GOT3 (cell line): ENCODE measurements at places on chromosomes 6 and 20.

- no peak for DNase-seq
Measured at GRCh38 chr6:169454204-169454871, 200.7 kb upstream of the THBS2 start.

GRCh38 chr20:15512916-15513315 is 1060.3 kb downstream of the KIF16B start:
- DNase-seq, result no peak

- no peak for DNase-seq
Measured at GRCh38 chr6:3784423-3784822, 32.9 kb upstream of the PXDC1 start.

GRCh38 chr6:167255918-167256553 is 35.1 kb upstream of the UNC93A start:
- DNase-seq, result no peak

DNA sequence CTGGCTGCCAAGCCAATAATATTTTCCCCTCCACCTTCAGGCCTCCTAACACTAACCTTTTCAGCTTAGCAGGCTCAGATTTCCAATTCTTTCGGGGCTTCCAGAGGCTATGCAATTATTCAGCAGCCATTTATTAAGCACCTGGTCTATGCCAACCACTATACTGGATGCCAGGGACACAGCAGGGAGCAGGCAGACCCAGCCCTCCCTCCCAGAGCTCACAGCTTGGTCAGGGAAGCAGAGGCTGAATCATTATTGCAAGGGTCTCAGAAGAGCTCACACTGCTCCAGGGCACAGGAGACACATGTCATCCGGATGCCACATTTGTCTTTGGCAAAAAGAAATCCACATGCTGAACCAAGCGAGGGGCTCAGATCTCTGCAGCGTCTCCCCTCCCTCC is 1.3 kb downstream of the BPIFB1 start:
- DNase-seq, result no peak

- DNase-seq, result no peak
Measured at GRCh38 chr6:125512621-125513020, 210.9 kb upstream of the HDDC2 start.

DNA sequence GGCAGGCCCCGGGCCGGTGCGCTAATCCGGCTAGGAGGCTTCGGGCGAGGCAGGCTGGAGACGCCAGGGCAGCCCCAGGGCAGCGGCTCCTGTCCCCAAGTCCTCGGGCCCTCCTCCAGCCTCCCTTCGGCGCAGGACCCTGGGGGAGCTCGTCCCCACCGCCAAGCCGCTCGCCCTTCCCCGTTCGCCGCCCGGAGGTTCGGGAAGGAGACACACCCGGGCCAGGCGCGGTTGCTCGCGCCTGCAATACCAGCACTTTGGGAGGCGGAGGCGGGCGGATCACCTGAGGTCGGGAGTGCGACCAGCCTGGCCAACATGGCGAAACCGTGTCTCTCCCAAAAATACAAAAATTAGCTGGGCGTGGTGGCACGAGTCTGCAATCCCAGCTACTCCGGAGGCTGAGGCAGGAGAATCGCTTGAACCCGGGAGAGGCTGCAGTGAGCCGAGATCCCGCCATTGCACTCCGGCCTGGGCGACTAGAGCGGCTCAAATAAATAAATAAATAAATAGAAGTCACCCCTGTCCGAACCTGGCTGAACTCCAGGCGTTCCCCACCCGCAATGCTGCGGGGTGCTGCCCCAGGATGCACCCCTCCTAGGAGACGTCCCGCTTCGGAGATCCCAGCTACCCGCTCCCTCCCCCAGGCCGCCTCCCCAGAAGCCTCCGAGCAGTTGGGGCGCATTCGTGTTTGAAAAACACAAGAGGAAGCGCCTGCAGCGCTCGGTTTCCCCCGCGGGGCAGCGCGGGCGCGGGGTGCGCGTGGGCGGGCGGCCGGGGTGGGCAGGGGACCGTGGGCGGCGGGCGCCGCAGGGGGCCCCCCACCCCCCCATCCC is 27.5 kb downstream of the SERPINB9 start:
- no peak for DNase-seq

- DNase-seq, result no peak
Measured at GRCh38 chr20:10313701-10314100, 95.1 kb downstream of the SNAP25 start.

DNA sequence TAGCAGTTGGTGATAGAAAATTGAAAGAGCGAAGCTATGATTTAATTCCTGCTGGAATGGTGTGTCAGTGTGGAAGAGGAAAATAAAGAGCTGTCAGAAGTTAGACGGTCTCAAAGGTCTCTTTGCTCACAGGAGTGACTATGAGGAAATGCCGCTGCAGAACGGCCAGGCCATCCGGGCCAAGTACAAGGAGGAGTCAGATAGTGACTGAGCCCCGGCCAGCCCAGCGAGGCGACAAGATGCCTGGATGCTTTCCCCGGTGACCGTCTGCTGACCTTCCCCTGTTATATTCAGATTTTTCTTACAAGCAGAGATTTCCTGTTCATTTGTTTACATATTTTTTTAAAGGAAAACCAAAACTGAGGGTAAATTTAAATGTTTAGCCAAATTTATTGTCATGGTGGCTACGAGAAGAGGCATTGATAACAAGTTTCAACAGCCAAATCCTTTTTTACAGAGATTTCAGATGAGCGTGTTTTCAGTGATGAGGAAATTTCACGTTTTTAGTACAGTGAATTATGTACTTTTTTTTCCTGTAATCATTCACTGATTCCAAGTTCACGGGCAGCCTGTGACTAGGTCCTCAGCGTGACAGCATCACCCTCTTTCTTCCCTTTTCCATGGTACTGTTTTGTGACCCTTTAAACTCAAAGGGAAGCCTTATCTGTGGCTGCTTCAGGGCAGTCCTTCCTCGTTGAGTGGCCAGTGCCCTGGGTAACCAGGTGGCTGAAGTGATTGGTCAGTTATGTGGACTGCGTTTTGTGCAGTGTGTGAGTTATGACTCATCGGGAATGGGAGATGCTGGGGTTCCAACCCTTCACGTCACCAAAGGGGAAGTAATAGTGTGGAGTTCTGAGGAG is 12.6 kb downstream of the DYNLT1 start:
- DNase-seq, result no peak

GRCh38 chr6:108806171-108806570 is 42.1 kb upstream of the ARMC2 start:
- no peak for DNase-seq

- DNase-seq, result no peak
Measured at GRCh38 chr6:141598487-141598886, 534.2 kb upstream of the GJE1 start.

DNA sequence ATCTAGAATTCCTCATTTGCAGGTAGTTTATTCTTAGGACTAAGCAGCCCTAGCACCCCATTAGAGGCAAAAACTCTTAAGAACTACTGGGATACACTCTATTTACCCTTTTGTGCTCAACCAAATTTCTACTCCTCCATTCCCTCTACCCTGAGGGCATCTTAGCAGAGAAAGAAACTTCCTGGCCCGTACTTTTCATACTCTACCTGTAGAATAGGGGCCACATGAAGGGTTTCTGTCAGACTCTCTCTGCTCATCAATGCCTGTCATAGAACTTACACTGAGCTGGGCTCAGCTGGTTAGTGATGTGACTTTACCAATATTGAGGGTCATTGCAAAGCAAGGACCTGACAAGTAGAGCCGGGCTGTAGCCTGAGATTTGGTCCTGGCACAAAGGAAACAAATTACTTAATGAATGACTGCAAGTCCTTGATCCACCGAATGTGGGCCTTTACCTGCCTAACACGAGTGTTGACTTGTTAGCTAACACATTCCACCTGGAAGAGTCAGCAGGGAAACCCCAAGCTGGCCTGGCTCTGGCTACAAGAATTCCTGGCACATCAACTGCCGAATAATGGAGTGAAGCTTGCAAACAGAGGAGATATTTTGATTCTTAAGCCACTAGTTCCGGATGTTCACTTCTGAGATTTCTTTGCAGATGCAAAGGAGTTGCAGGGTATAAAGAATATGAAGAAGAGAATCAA is 280.5 kb upstream of the JAG1 start:
- DNase-seq, result no peak

DNA sequence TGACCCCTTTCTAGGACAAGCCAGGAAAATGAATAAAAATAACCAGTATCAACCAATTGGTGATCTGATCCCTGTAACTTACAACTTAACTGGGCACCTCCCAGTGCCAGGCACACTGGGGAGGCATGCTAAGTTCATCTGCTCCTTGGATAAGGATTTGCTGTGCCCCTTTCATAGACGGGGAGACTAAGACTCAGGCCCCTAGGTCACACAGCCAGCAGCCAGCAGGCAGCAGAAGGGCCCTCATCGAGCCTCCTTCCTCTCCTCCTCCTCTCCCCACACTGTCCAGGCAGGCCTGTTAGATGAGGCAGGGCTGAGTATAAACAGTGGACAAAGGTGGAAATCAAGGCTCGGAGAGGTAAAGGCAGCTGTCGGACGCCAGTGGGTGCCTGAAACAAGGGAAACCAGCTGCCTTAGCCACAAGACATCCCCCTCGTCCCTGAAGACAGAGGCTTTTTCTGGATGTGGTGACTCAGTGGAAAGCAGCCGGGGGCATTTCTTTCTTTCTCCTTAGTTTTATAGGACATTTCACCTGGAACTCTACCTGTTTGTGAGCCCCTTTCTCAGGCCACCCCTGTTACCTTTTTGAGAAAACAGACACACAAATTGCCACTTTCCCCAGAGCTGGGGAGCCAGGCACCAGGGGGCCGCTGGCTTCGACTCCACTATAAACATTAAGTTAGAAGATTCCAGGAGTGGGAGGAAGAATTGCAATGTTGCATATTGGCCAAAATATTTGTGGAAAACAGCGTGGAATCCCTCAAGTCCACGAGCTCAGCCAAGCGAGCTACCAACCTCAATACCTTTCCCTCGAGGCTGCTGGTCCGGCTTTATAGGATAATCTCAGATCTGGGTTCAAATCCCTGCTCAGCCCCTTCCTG is 166.0 kb downstream of the PREX1 start:
- no peak for DNase-seq

GRCh38 chr20:50804437-50805348 is 9.8 kb downstream of the BCAS4 start:
- DNase-seq, result no peak

- no peak for DNase-seq
Measured at GRCh38 chr20:21395666-21396598, 1.4 kb downstream of the NKX2-4 start.

GRCh38 chr6:139825935-139826374 is 451.5 kb upstream of the CITED2 start:
- DNase-seq, result no peak

DNA sequence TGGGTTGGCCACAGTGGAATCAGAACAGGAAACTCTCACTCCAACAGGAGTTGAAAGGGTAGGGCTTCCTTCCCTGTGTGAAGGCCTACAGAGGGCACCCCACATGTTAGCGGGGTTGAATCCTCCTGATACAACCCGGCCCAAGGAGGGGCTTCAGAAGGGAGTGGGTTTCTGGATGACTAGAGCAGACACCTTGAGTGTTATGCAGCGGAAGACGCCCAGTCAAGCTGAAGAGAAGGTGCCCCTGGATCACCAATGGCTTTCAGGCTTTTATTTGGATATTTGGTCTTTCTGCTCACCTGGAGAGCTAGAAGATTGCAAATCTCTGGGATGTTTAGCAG is 132.8 kb downstream of the PRND start:
- no peak for DNase-seq

GRCh38 chr6:4653141-4653540 is 123.1 kb upstream of the CDYL start:
- no peak for DNase-seq

GRCh38 chr20:41900201-41900691 is 282.1 kb upstream of the CHD6 start:
- no peak for DNase-seq

DNA sequence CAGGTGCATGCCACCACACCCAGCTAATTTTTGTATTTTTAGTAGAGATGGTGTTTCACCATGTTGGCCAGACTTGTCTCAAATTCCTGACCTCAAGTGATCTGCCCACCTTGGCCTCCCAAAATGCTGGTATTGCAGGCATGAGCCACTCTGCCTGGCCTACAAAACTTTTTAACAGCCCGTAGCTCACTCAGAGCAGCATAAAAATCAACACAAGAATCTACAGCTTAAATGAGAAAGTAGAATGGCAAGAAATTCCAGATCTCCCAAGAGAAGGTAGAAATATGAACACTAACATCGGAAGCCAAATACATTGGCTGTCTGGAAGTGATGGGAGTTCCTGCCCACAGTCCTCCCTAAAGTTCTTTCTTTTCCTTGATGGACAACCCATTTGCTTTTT is 43.7 kb downstream of the SCGN start:
- no peak for DNase-seq

- DNase-seq, result no peak
Measured at GRCh38 chr20:36399147-36399968, 93.2 kb downstream of the DLGAP4 start.

- no peak for DNase-seq
Measured at GRCh38 chr6:29977425-29977727, 35.0 kb downstream of the HLA-A start.

DNA sequence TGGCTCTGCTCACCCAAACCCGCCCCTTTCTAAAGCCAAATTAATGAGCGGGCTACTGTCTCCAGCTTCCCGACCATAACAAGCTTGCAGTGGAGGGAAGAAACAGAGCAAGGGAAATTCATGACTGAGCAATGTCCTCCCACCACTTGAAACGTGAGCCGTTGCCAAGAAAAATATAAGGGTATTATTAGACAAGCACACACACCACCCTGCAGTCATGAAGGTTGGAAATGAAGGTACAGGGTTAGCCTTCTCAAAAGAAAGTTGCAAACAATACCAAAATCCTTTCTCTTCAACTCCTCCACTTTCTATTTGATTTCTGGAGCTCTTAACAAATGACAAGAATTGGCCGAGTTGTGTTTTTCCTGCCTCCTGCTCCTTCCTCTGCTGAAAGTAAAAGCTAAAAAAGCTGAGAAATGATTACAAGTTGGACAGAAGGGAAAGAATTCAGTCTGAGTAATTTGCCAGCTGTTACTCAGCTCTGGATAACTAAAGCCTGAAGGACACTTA is 151.1 kb upstream of the B3GAT2 start:
- no peak for DNase-seq

DNA sequence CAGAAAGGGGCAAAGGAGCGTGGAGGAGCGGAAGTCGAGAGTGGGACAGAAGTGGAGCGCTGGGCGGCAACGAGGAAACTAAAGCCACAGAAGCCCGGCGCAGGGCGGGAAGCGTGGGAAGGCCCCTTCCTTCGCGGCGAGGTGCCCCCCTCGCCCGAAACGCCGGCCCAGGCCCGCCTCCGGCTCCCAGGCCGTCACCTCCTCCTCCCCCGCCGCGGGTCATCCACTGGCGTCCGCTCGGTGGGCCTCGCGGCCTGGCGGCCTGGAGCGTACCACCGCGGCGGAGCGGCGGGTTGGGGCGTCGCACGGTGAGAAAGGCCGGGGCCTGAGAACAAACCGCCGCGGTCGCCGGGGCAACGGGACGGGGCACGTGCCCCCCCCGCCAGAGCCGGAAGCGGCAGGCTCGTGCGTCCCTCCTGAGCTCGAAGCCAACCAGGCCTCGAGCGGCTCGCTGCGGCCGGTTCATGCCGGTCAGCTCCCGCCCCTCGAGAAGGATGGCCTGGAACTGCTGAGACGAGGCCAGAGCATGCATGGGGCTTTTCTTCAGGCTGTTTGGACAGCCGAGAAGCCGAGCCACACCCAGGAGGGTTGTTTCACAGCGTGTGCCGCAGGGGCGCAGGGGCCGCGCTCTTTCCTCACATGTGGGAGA is at the start of gene TCP11:
Gene TCP11, minus strand, starts transcription at position 333 of the 649 bp plus-strand sequence. CDS start 469 bp downstream, outside the sequence.
- DNase-seq, result no peak

- DNase-seq, result no peak
Measured at GRCh38 chr20:47854687-47855212, 69.5 kb upstream of the SULF2 start.
